ENCODE measurements at places on chromosomes 16 and 17.

DNA sequence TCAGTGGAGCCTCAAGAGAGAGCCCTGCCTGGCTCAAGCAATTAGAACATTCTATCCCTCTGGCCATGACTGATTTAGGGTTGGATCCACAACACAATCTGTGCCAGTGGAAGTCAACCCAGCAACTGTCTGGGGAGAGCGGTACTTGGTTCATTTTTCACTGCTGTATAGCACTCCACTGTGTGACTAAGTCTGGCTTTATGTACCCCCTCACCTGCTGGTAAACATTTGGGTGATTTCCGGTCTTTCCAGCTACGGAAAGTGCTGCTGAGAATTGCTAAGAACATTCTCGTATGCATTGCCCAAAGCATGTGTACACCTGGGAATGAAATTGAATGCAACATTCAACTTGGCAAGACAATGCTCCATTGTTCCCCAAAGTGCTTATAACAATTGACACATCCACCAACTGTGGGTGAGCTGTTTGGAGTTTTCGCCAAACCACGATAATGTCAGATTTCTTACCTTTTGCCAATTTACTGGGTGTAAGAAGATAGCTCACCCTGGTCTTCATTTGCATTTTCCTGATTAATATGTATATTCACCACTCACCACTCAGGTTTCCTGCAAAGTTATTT lies 63.5 kb upstream of the MED9 start:
- H3K4me3 ChIP-seq: no peak overlapping the region
- no peaks in the 10 kb centered on the region for H3K36me3 ChIP-seq
- H3K27me3 ChIP-seq: peaks cover 3% of the 10 kb centered on the region
- H3K27ac ChIP-seq: no peak overlapping the region
- DNase-seq: peak; percentile 14

- no peaks in the 10 kb centered on the region for H3K27me3 ChIP-seq
- H3K4me1 ChIP-seq: no peaks in the 10 kb centered on the region
- DNase-seq: no peak
- H3K4me3 ChIP-seq: no peak overlapping the region
- H3K27ac ChIP-seq: no peak overlapping the region
Measured at GRCh38 chr16:10009684-10010083, 172.5 kb downstream of the GRIN2A start.

DNA sequence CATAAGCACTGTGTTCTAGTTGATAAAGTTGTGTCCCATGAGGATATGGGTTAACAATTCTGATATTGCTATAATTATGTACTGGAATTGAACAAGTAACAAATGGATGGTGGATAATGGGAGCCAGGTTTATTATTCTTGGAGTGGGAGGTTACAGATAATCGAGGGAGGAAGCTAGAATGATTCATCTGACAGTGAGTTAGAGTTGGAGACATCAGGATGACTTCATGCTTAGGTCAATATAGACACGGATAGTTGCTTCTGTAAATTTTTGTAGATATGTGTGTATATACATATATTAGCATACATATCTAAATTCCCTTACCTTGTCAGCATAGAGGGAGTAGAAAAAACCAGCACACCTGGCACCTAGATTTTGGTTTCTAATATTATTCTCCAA lies 293.4 kb downstream of the SHISA9 start:
- no peak overlapping the region for H3K4me3 ChIP-seq
- no peaks in the 10 kb centered on the region for H3K4me1 ChIP-seq
- no peaks in the 10 kb centered on the region for H3K27me3 ChIP-seq
- no peak overlapping the region for H3K27ac ChIP-seq
- DNase-seq: no peak
- H3K36me3 ChIP-seq: no peaks in the 10 kb centered on the region

DNA sequence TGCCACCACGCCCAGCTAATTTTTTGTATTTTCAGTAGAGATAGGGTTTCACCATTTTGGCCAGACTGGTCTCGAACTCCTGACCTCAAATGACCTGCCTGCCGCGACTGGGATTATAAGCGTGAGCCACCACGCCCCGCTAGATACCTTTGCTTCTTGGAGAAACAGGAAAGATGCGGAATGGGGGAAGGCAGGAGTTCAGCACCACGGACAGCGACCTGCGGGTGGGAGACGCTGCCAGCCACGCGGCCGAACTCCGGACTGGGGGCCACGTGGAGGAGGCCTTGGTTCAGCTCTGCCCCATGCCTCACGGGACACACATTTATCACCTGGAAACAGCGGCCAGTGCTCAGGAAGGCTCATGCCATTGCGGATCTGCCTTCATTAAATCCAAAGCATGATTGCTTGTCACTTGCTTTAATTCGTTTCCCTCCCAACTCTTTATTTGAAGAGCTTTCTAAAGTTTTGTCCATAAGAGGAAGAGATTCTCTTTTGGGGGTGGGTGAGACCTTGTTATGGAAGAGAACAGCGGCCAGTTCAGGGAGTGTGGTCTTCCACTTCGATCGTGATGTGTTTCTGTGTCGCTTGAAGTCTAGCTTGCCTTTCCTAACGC lies 219.9 kb downstream of the ENGASE start:
- H3K4me1 ChIP-seq: no peaks in the 10 kb centered on the region
- no peak overlapping the region for H3K4me3 ChIP-seq

GRCh38 chr17:68763562-68763961 lies 162.4 kb upstream of the FAM20A start:
- no peaks in the 10 kb centered on the region for H3K36me3 ChIP-seq
- no peak overlapping the region for H3K4me3 ChIP-seq
- no peak overlapping the region for H3K27ac ChIP-seq
- peaks cover 4% of the 10 kb centered on the region for H3K4me1 ChIP-seq
- no peaks in the 10 kb centered on the region for H3K27me3 ChIP-seq
- no peak for DNase-seq

- H3K27me3 ChIP-seq: no peaks in the 10 kb centered on the region
- DNase-seq: no peak
- no peak overlapping the region for H3K27ac ChIP-seq
- no peak overlapping the region for H3K4me3 ChIP-seq
- peaks cover 51% of the 10 kb centered on the region for H3K4me1 ChIP-seq
Measured at GRCh38 chr17:59375857-59376256, 44.4 kb downstream of the YPEL2 start.

DNA sequence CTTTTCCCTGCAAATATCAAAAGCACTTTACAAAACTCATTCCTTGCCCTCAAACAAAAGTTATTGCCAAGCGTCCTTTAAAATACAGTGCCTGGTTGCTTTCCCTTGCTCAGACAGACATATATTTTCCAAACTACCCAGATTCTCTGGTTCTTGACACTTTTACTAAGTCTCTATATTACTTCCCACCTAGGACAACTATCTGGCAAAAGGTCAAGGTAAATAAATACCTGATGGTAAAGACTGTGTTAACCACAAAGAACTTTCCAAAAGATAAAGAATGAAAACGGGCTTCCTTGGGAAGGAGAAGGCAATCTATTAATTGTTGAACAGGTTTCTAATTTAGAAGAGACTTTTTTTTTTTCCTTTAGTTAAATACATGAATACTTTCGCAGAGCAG lies 1.9 kb downstream of the HS3ST3A1 start:
- no peaks in the 10 kb centered on the region for H3K36me3 ChIP-seq
- H3K4me1 ChIP-seq: peaks cover 29% of the 10 kb centered on the region
- peaks cover 27% of the 10 kb centered on the region for H3K27me3 ChIP-seq
- peak overlapping the region; percentile 65 for H3K4me3 ChIP-seq
- DNase-seq: no peak

- peak; percentile 99 for DNase-seq
- H3K4me3 ChIP-seq: peak overlapping the region; percentile 88
- peak overlapping the region; percentile 98 for H3K27ac ChIP-seq
- H3K36me3 ChIP-seq: peaks cover 18% of the 10 kb centered on the region
- peaks cover 70% of the 10 kb centered on the region for H3K4me1 ChIP-seq
Measured at GRCh38 chr17:8153957-8154607, 1.9 kb upstream of the PER1 start.

- peaks cover 72% of the 10 kb centered on the region for H3K4me1 ChIP-seq
- DNase-seq: peak; percentile 65
- H3K36me3 ChIP-seq: no peaks in the 10 kb centered on the region
- no peak overlapping the region for H3K27ac ChIP-seq
- H3K4me3 ChIP-seq: peak overlapping the region; percentile 2
- H3K27me3 ChIP-seq: peaks cover 62% of the 10 kb centered on the region
Measured at GRCh38 chr16:73066927-73067670, 19.2 kb upstream of the ZFHX3 start.

DNA sequence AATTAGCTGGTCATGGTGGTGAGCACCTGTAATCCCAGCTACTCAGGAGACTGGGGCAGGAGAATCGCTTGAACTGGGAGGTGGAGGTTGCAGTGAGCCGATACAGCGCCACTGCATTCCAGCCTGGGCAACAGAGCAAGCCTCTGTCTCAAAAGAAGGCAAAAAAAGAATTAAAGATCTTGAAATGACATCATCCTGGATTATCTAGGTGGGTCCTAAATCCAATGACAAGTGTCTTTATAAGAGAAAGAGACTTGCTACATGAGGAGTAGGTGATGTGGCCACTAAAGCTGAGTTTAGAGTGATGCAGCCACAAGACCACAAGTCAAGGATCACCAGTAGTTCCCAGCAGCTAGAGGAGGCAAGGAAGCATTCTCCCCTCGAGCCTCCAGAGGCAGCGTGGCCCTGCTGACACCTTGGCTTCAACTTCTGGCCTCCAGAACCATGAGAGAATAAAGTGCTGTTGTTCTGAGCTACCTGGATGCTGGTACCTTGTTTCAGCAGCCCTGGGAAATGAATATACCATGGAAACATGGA lies 15.8 kb downstream of the CIITA start:
- no peaks in the 10 kb centered on the region for H3K36me3 ChIP-seq
- no peak overlapping the region for H3K27ac ChIP-seq
- no peak overlapping the region for H3K4me3 ChIP-seq
- H3K27me3 ChIP-seq: peaks cover 2% of the 10 kb centered on the region
- peaks cover 3% of the 10 kb centered on the region for H3K4me1 ChIP-seq
- no peak for DNase-seq

DNA sequence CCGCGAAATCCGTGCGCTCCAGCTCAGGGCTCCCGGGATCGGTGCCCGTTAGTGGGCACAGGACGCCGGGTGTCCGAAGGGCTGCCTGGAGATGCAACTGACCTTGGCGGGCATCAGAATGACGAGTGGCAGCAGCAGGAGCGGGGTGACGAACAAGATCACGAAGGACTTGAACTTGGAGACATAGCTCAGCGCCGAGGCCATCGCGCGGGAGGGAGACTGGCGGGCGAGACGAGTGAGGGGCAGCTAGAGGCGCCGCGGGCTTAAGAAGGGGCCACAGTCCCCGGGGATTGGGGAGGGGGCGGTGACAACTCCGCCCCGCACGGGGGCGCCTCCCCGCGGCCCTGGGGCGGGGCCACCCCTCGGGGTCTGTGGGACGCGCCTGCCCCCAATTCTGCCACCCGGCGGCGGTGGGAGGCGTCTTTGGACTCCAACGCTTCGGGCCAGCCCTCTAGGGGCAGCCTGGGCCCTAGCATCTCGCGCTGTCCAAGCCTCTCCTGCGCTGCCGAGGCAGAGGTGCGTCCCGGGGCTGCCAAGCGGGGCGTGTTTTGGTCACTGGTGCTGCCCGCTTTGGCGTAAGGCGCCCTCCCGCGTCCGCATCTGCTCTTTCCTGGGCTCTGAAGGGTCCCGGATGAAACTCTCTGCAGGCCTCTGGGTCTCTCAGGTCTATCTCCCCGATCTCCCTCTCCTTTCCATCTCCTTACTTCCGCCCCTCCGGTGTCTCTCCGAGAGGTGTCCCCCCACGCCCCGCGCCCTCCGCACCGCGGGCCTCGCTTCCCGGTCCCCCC lies at the start of gene SLC13A5:
Gene SLC13A5 (minus strand): TSS at position 240 of the 788 bp plus-strand sequence. CDS start 36 bp downstream, at position 204.
- no peak for DNase-seq
- no peaks in the 10 kb centered on the region for H3K36me3 ChIP-seq
- no peak within 1 kb of the TSS for H3K4me3 ChIP-seq

DNA sequence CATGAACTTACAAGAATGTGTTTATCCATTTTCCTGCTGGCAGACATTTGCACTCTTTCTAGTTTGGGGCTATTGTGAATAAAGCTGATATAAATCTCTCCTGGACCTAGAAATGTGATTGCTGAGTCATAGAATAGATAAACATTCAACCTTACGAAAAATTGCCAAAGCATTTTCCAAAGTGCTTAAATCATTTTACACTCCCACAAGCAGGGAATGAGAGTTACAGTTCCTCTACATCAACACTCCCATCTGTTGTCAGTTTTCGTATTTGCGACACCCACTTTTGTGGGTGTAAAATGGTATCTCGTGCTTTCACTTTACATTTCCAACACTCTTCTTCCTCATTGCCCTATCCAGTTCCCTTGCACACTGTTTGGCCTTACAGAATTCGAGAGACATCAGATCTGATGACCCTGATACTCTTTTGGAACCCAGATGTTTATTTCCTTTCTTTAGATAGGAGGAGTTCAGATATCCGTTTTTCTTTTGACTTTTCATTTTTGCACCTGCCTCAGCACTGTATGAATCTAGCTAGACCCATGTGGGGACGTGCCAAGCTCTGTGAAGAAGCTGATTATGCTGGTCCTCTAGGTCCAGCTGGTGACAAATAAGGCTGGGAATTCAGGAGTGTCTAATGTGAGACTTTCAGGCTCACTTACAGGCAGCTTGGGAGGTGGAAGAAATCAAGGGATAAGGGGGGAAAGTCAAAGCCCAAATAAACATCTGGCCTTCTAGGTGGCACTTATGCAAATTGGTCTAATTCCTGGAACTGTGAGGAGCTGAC lies 14.0 kb downstream of the SOX9 start:
- no peaks in the 10 kb centered on the region for H3K36me3 ChIP-seq
- peaks cover 35% of the 10 kb centered on the region for H3K4me1 ChIP-seq
